ENCODE measurements at places on chromosomes 4 and X. TPM values are rescaled to one million over a fixed set of nuclear protein-coding genes. Genes with fewer than 3 reads are reported as not detected.

DNA sequence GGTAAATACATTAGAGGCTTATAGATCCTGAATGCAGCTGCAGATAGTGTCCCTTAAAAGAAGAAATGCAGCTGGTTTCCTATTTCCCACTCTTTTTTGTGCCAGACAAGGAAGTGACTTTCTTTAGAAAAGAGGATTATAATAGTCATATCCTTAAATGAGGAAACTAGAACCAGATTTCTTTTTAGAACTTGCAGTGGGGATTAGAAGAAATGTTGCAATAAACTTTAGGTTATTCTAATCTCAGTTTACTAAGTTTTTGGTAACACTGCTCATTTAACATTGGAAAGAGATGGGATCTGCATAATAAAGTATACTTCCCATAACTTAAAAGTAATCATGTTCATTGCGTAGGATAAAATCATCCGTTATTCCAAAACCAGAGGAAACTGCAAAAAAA, 101.9 kb downstream of the SLIT2 start:
- DNase-seq = no peak

- no peak for DNase-seq
Observed at GRCh38 chr4:32840461-32841189, 2120.5 kb downstream of the PCDH7 start.

GRCh38 chrX:136269921-136270320, 18.7 kb upstream of the MAP7D3 start:
- no peak for DNase-seq

GRCh38 chr4:87967193-87967592, 8.3 kb upstream of the SPP1 start:
- DNase-seq = no peak

- DNase-seq = no peak
Observed at GRCh38 chr4:177225605-177226004, 84.1 kb upstream of the NEIL3 start.

- DNase-seq = no peak
Observed at GRCh38 chrX:41122664-41123257, 37.5 kb downstream of the USP9X start.

GRCh38 chr4:27397886-27398285, 537.2 kb downstream of the STIM2 start:
- no peak for DNase-seq

DNA sequence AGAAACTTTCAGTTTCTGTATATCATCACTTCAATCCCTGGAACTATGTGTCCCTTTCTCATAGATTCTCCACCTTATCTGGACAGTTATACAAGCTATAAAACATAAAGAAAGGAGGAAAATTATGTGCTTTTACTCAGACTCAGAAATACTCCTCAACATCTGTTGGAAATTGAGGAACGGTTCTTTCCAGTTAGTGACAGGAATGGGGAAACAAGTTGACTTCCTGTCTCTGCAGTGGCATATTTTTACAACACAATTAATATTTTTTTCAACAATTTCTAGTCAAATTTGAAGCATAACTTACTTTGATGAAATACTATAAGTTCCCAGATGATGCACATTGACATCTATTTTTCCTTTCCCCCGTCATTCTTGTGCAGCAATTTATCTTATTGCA, 27.9 kb downstream of the ABHD18 start:
- DNase-seq = no peak

- DNase-seq = no peak
Observed at GRCh38 chr4:41658163-41658562, 90.4 kb downstream of the PHOX2B start.

Gene MAGEA1
- total RNA-seq = not detected

Gene CTAG1B
- not detected for total RNA-seq

Gene CFP
- total RNA-seq = 7.2 TPM

Gene PDGFRA
- total RNA-seq = 0.40 TPM

Gene AMBN
- not detected for total RNA-seq

Gene PDLIM3
- not detected for total RNA-seq
